ENCODE measurements at places on chromosomes 11 and 22. TPM values are rescaled to one million over a fixed set of nuclear protein-coding genes. Genes with fewer than 3 reads are reported as not detected.

- no peak for DNase-seq
Observed at GRCh38 chr11:31397239-31397834, 27.7 kb downstream of the DNAJC24 start.

- no peak for DNase-seq
Observed at GRCh38 chr11:131373095-131373725, 2.8 kb downstream of the NTM start.

DNA sequence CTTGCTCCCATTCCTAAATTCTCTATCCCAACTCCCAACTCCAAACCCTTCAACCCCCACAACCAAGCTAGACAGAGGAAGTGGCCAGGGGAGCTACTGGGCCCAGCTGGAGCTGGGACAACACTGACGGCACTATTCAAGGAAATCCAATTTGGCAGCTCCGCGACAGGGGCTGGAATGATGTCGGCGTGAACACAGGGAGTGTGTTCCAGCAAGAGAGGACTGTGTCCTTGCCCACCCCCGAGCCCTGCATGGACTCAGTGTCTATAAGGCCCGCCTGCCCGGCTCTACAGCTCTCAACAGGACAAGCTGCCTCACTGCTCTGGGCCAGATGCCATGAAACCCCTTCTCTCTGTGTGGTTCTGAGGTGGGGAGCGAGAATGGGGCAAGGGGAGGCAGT is 11.3 kb downstream of the PCSK7 start:
- DNase-seq = no peak

- peak; percentile 52 for DNase-seq
Observed at GRCh38 chr11:18243783-18244362, 4.6 kb downstream of the SAA2 start.

C11orf16 gene
- total RNA-seq = not detected

DNA sequence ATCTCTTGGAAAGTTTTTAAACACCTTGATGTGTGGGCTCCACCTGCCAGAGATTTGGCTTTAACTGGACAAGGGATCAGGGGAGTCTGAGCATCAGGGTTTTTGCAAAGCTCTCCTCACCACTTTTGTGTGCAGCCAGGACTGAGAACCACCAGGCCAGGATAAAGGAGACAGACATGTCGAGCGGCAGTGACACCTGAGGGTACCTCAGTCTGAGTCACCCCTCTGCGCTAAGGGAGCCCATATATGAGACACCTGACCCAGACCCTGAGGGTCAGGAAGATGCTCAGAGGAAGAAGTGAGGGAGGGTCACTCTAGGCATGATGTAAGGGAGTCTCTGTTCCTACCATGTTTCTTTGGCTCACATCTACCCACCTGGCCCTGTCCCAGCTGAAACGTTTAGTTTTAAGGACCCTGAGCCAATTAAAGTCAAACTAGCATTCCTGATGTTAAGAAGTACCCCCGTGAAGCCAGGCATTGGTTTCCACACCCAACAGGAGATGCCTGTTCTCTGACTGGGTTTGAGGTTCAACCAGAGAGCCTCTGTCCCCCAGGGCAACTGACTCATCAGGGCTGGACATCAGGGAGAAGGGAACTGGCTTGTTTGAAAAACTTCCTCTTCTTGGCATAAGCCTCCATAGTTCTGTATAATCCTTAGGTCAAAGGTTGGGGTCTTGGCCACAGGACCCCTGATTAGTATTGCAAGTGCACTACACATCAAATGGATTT is 72.4 kb upstream of the BIRC3 start:
- DNase-seq = no peak

DNA sequence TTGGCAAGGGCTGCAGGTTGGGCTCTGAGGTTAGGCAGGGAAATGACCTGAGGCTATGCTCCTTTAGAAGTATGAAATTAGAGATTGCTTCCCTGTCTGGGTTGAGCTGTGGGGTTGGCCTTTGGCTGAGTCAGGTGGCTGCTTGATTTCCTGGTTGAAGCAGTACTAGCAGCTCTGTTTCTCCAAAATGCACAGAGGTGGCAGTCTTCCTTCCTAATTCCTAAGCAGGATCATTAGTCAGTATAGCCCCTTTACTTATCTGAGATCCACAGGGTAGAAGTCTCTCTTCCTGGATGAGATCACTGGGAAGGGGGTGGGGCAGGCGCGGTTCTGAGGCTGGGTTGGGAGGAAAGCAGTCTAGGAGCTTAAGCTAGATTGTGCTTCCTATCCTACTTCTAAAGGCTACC is 1917.5 kb downstream of the LRRC4C start:
- no peak for DNase-seq

GRCh38 chr11:10551290-10551592 is 10.3 kb upstream of the RNF141 start:
- no peak for DNase-seq

DNA sequence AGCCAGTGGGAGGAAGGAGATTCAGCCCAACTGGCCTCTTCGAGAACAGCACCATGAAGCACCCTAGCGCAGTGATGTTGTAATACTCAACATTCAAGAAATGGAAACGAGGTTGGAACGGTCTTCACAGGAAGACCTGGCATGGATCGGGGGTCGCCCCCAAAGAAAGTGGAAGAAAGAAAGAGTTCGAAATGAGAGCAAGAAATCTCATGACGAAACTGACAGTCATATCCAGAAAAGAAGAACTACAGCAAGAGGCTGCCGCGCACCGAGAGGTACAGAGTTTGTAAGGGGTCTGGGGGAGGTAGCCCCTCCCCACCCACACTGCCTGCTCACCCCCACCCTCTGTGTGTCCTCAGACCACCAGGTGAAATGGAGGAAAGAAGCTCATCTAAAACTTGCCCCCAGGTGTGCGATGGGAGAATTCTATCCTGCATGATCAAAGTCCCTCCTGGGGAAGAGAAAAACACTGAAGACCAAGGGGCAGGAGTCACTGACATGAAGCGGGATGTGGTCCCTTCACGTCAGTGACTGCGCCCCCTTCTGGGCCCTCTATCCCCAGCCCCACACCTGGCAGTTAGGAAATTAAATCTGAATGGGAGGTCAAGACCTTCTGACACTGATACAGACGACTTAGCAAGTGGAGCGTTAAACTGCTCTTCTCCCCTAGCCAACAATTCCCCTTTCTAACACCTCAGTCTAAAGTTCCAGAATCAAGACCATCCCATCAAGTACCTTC is 52.9 kb upstream of the SPATA19 start:
- no peak for DNase-seq

DNA sequence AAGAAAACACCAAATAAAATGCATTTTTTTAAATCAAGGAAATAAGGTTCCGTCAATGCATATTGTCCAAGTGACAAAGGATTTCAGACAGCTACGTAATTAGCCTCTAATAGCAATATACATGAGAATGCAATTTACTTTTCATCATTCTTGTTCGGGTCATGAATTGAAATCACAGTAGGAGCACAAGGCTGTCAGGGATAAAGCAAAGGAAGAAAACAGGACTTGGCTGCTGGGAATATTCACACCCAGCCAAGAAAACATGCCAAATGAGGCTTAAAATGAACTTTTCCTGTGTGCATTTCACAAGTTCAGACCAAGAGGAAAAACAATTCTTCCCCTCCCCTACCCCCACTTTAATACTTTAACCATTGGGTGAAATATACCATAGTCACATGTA is 188.6 kb downstream of the CWF19L2 start:
- DNase-seq = no peak

FAM83F gene
- total RNA-seq = 1.1 TPM

DNA sequence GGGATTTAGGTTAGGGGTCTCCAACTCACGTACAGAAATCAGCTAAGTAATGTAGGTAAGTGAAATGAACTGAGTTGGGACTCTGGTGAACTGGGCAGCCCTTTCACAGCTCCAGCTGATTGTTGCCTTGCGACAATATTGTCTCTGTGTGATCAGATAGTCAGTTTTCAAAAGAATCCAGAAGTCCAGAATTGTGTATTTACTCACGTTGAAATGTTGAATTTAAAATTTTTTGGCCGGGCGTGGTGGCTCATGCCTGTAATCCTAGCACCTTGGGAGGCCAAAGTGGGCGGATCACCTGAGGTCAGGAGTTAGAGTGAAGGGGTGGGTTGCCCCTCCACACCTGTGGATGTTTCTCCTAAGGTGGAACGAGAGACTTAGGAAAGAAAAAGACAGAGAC is 18.8 kb upstream of the WDR74 start:
- no peak for DNase-seq

GRCh38 chr11:120334894-120335462 is 1.2 kb upstream of the ARHGEF12 start:
- DNase-seq = peak; percentile 38

DNA sequence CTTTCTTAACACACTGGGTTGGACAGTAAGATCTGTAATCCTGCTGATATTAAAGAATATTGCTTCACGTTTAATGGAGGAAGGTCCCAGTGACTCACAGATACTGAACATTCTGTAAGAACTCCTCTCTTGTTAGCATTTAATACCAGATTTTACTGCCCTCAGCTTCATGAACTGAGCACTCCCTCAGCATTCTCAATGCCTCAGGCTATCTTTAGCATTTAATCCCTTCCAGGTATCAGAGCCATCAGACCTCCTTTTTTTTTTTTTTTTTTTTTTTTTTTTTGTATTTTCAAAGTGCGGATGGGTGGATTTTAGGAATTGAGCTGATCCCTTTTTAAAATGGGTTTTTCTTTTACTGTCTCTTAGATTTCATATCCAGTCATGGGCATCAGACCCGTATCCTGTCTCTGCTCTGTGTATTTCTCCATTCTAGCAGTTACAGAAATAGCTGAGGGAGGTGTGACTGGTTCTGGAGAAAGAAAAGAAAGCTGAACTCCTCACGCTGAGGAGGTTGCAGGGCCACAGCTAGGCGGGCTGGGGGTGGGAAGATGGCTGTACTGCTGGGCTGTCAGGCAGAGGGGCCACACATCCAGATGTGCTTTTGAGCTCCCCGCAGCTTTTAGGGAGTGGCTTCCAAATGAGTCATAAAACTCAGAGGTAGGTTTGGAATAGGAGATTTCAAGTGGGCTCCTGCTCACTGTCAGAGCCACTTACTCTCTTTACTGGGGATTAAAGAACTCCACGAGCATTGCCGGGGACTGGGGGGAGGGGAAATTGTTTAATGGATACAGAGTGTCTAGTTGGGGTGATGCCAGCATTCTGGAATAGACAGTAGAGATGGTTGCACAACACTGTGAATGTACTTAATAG is 97.0 kb downstream of the SYT9 start:
- DNase-seq = no peak

- no peak for DNase-seq
Observed at GRCh38 chr22:33504941-33505625, 415.2 kb downstream of the LARGE1 start.

GRCh38 chr11:65919573-65920371 is 546 bp downstream of the DRAP1 start:
- DNase-seq = peak; percentile 51

DNA sequence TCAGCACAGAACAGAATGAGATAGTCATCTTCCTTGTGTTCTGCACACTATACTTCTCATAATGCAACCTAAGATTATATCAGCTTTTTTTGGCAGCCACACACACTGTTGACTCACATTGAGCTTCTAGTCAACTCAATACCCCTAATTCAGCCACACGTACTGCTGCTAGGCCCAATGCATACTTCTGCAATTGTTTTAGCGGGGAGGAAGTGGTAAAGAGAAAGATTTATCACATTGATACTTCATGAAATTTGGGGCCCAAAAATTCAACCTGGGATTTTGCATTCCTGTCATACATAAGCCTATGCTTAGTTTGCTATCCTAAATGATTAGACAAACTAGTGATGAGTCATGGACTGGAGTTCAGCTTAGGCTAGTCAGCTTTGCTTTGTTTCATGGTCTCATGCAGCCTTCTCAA is 8.6 kb upstream of the UPB1 start:
- DNase-seq = no peak
